ENCODE measurements at places on chromosomes 1 and 21. TPM values are rescaled to one million over a fixed set of nuclear protein-coding genes. Genes with fewer than 3 reads are reported as not detected.
A peak's percentile ranks its signal among the peaks of the same experiment; 100 is the strongest.

Gene ANGPTL7
- total RNA-seq = 19.1 TPM

Gene AMY2B
- total RNA-seq = 16.7 TPM

- H3K36me3 ChIP-seq = no peaks in the 10 kb centered on the region
- H3K4me1 ChIP-seq = no peaks in the 10 kb centered on the region
- no peak overlapping the region for H3K27ac ChIP-seq
- no peaks in the 10 kb centered on the region for H3K27me3 ChIP-seq
Observed at GRCh38 chr1:57518496-57518895, 94.6 kb upstream of the DAB1 start.

- no peak overlapping the region for H3K4me3 ChIP-seq
- no peaks in the 10 kb centered on the region for H3K4me1 ChIP-seq
- H3K36me3 ChIP-seq = no peaks in the 10 kb centered on the region
Observed at GRCh38 chr1:53182111-53182593, 14.5 kb upstream of the CPT2 start.

DNA sequence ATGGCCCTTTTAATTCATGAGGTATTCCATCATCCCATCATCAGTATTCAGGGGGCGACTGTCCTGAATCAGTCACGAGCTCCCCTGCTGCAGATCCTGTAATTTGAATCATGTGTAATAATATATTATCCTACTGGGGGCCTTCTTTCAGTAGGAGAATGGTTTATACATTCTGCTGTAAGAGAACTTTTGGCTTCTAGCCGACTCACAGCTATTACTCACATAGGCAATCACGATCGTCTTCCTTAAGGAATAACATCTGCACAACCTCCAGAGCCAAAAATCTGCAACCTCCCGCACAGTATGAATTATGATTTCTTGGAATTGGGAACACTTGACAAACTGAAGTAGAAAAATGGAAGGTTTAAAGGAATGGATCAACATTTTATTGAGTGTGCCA lies 343.0 kb downstream of the USP25 start:
- no peaks in the 10 kb centered on the region for H3K4me1 ChIP-seq
- DNase-seq = no peak
- H3K36me3 ChIP-seq = no peaks in the 10 kb centered on the region

DNA sequence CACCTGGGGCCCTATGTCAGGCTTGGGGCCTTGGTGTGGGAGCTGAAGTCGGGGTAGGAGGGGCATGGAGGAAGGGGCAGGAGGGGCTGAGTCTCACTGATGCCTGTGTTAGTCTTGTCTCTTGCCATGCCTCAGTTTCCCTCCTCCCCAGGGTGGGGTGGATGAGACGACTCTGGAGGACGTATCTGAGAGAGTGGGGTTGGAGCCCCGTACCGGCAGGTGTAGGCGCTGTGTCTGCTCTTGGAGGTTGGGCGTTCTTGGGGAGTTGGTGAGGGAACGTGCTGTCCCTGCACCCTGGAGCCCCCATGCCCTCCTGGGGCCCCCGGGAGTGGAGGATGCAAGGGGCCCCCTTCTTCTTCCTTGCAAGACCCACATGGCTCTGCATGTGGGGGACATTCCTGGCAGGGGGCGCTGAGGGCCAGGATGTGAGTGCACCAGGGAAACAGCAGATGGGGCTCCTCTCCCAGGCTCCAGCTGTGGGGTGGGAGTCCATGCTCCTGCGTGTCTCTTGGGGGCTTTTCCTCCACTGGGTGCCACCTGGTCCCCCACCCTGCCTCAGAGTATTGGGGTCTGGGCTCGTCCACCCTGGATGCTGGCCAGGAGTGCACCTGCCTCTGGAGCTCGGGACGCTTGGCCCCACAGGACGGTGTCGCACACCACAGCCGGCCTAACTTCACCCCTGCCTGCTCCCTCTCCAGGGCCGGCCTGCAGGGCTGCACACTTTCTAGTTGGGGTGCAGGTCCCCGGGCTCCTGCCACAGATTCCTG lies 1.4 kb upstream of the TNFRSF14 start:
- no peak overlapping the region for H3K4me3 ChIP-seq
- H3K27me3 ChIP-seq = no peaks in the 10 kb centered on the region
- H3K36me3 ChIP-seq = no peaks in the 10 kb centered on the region
- DNase-seq = peak; percentile 64
- H3K27ac ChIP-seq = no peak overlapping the region

DNA sequence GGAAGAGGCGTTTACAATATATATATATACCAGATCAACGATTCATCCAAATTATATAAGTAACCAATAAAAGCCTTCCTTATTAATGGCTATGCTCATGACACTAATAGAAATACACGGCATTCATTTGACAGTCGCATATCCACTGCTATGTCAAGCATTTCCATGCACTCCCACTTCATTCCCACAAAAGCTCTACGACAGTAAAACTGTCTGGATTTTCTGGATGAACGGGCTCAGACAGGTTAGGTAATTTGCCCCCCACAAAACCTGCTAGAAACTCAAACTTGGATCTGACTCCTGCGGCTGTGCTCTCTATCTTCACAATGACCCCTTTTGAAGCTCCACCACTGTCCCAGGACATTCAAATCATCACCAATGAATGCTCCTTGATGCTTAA lies 11.4 kb downstream of the DNAJC11 start:
- no peak overlapping the region for H3K27ac ChIP-seq
- H3K4me3 ChIP-seq = no peak overlapping the region
- H3K27me3 ChIP-seq = no peaks in the 10 kb centered on the region
- H3K4me1 ChIP-seq = no peaks in the 10 kb centered on the region
- no peaks in the 10 kb centered on the region for H3K36me3 ChIP-seq

DNA sequence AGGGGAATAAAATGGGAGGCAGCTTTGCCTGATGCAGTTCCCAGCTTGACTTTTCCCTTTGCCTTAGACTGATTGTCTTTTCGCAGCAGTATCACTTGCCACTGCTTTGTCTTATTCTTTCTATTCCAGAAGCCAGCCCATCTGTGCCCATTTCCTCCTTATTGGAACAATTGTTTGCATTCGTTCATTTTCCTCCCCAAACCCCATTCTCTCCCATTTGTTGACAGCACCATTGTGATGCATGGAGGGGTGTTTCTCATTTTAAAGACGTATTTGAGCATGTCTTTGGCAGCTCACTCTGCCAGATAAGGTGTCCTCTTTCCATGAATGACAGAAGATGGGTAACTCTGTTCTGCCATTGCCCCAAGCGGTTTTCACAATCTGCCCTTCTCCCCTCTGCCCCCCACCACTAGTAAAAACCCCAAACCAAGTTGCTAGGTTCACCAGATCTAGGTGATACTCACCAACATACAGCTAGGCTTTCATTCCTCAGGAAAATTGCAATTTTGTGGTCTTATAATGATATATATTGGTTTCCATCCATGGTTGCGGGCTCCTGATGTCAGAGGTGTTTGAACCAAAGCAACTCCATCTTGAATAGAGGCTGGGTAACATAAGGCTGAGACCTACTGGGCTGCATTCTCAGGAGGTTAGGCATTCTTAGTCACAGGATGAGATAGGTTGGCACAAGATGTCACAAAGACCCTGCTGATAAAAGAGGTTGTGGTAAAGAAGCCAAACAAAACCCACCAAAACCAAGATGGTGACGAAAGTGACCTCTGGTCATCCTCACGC lies 30.8 kb downstream of the SERBP1 start:
- DNase-seq = no peak
- no peaks in the 10 kb centered on the region for H3K27me3 ChIP-seq
- no peak overlapping the region for H3K27ac ChIP-seq
- no peaks in the 10 kb centered on the region for H3K4me1 ChIP-seq
- no peaks in the 10 kb centered on the region for H3K36me3 ChIP-seq
- H3K4me3 ChIP-seq = no peak overlapping the region

DNA sequence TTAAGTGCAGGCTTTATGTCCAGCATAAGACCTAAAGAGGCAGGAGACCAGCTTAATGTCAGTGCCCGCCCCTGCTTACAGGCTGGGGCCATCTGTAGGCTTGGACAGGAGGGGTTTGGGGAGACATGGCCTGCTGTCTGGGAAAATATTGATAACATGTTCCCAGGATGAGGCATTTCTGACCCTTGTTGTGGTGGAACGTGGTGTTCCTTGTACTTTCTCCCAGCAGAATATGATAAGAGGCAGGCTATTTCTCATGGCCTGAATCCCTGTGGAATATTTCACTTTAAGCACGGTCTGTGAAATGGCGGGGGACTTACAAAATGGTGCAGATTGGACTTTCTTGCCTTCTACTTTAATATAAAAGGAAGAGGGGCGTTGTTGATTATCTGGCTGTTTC lies 41.9 kb upstream of the PLA2G5 start:
- H3K4me1 ChIP-seq = no peaks in the 10 kb centered on the region
- H3K4me3 ChIP-seq = no peak overlapping the region
- no peaks in the 10 kb centered on the region for H3K27me3 ChIP-seq

DNA sequence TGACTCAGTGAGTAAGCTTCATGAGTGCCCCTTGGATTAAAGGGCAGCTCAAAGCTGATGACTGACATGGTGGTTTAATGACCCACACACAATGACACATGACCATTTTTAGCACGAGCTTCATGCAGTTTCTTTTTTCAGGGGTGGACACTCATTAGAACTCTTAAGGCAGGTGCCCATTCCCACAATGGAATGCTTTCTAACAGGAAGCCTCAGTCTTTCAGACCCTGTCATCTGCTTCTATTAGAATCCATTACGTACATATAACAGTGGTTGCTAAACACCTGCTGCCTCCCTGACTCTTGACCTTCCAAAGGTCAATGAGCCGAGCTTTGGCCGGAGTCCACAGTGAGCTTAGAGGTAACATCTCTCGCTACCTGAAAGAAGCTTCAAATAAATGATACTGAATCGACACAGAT lies 27.4 kb downstream of the AKNAD1 start:
- no peak overlapping the region for H3K27ac ChIP-seq
- no peaks in the 10 kb centered on the region for H3K36me3 ChIP-seq
- H3K27me3 ChIP-seq = no peaks in the 10 kb centered on the region
- no peaks in the 10 kb centered on the region for H3K4me1 ChIP-seq
- H3K4me3 ChIP-seq = no peak overlapping the region

DNA sequence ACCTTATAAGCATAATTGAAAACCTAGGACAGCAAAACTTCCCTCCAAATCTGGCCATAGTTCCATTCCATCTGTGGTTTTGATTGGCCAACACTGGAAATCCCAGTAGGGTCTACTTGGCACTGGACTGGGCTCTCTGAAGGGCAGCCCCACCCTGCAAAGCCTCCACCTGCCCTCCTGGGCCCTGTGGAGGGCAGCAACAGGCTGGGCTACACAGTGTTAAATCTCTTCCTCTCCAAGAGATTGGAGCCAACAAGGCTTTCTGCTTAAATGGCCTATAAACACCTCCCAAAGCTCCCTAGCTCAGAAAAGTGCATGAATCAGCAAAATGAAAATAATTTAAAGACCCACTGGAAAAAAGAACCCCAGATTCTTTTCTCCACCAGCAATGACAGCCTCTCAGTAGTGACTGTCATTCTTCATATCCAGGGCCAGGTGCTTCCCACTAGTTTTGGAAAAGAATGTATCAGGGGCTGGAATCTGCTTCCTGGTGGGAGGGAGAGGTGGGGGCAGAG lies 58.5 kb downstream of the BEND5 start:
- H3K4me3 ChIP-seq = no peak overlapping the region
- H3K27ac ChIP-seq = no peak overlapping the region
- DNase-seq = no peak

DNA sequence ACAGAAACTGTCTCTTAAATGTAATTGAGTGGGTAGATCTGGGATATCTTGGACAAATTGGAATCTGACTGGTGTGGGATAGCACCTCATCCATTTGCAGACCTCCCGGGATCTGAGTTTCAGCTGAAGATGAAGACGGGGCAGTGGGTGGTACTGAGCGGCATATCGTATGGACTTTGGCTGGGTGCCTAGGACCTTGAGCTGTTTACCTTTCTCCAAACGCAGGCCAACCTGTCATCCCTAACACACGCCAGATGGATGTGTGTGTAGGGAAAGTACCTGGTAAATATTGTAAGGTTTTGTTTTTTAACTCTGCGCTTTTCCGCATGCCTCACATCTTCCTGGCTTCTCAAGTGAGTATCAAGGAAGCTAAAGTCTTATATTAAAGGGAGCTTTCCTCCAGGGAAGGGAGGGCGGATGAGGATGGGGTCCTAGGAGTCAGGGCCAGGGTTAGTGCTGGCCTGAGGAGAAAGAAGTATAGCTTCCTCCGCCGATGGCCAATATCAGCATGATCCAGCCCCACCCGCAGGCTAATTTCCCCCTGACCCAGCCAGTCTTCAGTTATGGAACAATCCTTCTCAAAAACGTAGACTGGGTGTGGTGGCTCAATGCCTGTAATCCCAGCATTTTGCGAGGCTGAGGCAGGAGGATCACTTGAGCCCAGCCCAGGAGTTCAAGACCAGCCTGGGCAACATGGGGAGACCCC lies 26.2 kb downstream of the ATP8B2 start:
- no peak overlapping the region for H3K27ac ChIP-seq
- no peak for DNase-seq
- no peaks in the 10 kb centered on the region for H3K27me3 ChIP-seq
- no peaks in the 10 kb centered on the region for H3K4me1 ChIP-seq
- H3K36me3 ChIP-seq = peaks cover 3% of the 10 kb centered on the region
- H3K4me3 ChIP-seq = no peak overlapping the region

DNA sequence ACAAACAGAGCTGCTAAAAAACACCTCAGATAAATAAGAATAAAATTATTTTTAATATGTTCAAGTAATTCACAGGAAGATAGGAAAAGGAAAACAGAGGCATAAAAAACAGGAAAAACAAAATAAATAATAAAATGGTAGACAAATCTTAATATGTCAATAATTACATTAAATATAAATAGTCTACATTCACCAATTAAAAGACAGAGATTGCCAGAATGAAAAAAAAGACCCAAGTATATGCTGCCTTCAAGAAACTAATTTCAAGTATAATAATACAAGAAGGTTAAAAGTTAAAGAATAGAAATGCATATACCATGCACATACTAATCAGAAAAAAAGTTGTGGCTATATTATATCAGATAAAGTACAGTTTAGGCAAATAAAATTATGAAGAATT lies 1.9 kb downstream of the CYP2J2 start:
- H3K27me3 ChIP-seq = no peaks in the 10 kb centered on the region
- no peak overlapping the region for H3K27ac ChIP-seq
- no peak overlapping the region for H3K4me3 ChIP-seq
- no peaks in the 10 kb centered on the region for H3K4me1 ChIP-seq
- no peaks in the 10 kb centered on the region for H3K36me3 ChIP-seq

- no peaks in the 10 kb centered on the region for H3K36me3 ChIP-seq
- DNase-seq = no peak
- peaks cover 4% of the 10 kb centered on the region for H3K4me1 ChIP-seq
Observed at GRCh38 chr1:65514041-65514440, 93.6 kb downstream of the LEPR start.

DNA sequence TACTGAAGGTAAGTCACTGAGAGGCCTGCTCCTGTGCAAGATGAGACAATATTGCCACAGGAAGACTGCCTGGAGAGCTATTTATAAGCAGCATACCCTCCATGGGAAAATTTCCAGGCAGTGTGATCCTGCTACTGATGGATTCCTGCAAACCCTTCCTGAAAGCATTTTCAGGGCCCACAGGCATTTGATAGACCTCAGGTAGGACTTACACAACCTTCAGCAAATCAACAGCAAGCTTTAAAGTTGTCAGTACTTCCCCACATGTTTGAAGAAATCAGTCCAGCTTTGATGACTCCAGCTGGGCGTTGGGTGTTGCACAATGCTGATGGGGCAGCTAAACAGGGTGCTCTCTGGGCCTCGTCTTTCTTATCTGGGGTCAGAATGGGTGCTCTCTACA lies 108.8 kb downstream of the PLXNA2 start:
- no peaks in the 10 kb centered on the region for H3K27me3 ChIP-seq
- no peaks in the 10 kb centered on the region for H3K36me3 ChIP-seq
- H3K4me1 ChIP-seq = peaks cover 6% of the 10 kb centered on the region
- no peak for DNase-seq
- no peak overlapping the region for H3K27ac ChIP-seq

All from aorta (tissue), 5 donors.